Stimulated activated CD4-positive, alpha-beta T cell treated with anti-CD3 and anti-CD28 coated beads, Interleukin-2, amount 100 ng/mL, for 48 hours (primary cell): ENCODE measurements at places on chromosomes 3 and 15.
A peak's percentile ranks its signal among the peaks of the same experiment; 100 is the strongest.

DNA sequence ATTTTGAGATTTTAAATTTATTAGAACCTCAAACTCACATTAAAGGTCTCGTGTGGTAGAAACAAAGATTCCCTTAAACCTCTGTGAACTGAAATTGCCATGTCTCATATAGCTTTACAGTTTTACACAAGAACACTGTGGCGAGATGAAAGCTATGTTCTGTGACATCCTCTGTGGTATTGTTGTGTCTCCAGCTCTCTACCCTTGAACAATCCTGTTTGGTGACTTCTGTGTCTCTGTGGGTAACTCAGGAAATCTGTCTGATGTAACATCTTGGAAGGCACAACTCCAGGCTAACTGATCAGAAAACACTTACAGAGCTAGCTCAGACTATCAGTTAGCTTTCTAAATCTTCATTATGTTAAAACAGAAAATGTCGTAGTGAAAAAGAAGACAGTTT lies 318.8 kb upstream of the GBE1 start:
- DNase-seq = no peak

DNA sequence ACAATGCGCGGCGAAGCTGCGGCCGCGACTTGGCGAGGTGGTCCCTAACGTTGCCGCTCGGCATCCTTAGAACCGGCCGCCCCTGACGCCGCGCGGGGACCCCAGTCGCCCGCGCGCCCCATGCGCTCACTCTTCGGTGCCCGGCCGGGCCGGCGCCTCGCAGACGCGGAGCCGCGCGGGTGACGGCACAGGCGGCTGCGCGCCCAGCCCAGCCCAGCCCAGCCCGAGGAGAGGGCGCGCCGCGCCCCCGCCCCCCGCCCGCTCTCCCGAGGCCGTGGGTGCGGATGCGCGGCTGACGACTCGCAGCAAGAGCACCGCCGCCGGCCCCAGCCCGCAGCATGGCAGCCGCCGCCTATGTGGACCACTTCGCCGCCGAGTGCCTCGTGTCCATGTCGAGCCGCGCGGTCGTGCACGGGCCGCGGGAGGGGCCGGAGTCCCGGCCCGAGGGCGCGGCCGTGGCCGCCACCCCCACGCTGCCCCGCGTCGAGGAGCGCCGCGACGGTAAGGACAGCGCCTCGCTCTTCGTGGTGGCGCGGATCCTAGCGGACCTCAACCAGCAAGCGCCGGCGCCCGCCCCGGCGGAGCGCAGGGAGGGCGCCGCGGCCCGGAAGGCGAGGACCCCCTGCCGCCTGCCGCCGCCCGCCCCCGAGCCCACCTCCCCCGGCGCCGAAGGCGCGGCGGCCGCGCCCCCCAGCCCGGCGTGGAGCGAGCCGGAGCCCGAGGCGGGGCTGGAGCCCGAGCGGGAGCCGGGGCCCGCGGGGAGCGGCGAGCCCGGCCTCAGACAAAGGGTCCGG lies 437 bp downstream of the KLF13 start:
- DNase-seq = peak; percentile 56

DNA sequence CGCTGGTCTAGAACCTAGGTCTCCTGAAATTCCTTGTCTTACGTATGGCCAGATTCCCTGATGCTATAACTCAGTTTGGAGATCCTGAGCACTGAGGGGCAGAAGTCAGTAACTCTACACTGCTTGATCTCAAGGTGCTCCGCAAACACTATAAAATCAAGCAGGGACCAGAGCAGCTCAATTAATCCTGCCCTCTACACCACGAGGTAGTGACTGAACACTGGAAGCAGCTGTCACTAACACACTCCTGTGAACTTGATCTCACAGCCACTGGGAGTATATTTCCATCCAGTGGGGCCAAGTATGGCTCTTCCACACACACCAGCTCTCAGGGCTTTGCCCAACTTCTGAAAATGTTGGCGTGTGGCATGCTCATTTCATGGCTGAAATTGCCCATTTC lies 51.0 kb downstream of the EDEM1 start:
- DNase-seq = no peak

- no peak for DNase-seq
These were observed 523.6 kb upstream of the LMCD1 start for GRCh38 chr3:7978087-7978422.

DNA sequence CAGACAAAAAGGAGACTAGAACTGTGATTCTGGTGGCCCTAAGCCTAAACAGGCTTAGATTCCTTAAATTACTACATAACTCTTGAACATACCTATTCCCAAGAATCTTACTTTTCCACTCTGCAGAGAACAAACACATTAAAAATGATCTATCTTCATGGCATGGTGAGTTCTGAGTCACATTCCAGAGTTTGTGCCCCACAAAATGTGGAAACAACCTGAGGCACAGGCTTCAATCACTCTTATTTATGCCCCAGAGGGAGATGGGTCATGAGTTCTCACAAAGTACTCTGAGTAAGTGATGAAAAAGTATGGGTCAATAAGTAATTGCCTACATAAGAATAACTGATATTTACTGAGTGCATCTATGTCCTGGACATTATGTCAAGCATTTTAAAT lies 137.5 kb upstream of the SLC2A2 start:
- no peak for DNase-seq

DNA sequence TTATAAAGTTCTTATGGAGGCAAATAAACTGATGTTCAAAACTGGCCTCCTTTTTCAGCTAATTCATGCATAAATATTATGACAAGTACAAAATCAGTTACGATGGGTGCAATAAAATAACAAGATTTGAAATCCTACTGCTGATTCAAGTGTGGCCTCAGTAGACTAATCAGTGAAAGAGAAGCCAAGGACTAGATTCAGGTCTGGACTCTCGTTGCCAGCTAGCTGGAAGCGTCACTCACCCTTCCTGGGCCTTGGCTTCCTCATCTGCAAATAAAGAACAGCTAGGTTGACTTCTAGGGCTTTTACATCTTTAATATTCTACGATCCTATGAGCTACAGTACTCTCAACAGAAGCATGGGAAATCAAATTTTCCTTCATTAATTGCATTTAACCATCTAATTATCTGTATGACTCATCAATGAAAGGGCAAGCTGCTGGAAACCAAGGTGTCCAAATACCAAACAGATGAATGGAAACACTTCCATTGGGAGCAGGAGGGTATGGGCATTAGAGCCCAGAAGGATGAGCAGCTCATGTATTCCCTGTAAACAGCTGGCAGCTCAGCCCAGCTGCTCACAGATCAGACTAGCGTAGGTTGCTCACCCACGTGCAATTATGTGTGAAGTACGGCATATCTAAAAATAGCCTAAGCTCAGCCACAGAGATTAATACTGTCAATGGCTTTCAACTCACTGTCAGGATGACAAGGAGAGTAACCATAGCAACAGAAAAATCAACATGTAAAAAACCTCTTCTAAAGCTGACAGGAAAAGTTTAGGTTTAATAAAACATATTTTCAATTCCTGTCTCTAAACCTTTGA lies 294.8 kb downstream of the PLCL2 start:
- no peak for DNase-seq

- no peak for DNase-seq
These were observed 70.0 kb upstream of the SKOR1 start for GRCh38 chr15:67755264-67755663.

DNA sequence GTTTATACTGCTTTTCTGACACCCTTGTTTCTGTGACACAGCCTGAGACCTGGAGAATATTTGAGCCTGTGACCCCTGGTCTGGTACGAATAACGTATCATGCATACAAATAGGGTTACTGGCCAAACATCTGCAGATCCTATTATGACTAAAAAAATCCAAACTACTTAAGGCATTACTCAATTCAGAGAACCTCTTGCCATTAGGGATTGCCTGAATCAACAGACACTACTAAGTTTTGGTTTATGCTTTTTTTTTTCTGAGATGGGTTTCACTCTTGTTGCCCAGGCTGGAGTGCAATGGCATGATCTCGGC lies 35.4 kb downstream of the OSBPL10 start:
- no peak for DNase-seq
